Amniotic stem cell (primary cell): ENCODE measurements at places on chromosomes 5 and 9.

GRCh38 chr5:95883185-95884016 lies 60.9 kb upstream of the GLRX start:
- DNase-seq = no peak

- DNase-seq = no peak
These were observed 706.4 kb downstream of the SEMA5A start for GRCh38 chr5:8839361-8840055.

DNA sequence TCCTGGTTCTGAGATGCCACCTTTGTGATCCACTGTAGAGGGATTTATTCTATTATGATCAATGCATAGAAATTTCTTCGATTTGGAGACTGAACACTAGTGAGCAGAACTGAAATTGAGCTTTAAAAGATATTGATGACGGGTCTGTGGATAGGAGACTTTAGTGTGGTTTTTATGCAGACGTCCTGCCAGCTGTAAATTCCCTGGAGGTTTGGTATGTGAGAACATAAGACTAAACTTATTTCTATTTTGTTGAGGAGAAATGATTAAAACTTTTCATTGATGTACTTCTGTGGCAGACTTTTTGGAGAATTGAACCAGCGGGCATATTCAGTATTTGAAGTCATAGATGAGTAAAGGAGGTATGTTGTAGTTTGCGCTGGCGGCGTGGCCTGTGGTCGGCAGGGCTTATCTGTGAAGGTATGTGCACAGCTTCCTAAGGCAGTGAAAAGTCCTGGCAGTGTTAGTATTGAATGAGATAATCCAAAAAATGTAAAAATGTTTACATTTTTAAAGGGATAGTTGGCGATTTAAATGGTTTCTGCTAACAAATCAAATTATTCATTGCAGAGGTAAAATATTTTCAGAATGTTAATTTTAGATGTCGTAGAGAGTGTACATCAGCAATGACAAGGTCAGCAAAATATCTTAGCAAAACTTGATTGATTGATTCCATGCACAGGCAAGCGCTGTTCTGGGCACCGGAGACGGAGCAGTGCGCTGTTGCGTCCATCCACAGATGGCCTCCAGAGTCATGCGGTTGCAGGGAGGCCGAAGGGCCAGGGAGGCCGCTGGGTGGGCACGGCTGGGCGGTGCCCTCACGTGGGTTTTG lies 20.4 kb downstream of the TENT4A start:
- DNase-seq = no peak

DNA sequence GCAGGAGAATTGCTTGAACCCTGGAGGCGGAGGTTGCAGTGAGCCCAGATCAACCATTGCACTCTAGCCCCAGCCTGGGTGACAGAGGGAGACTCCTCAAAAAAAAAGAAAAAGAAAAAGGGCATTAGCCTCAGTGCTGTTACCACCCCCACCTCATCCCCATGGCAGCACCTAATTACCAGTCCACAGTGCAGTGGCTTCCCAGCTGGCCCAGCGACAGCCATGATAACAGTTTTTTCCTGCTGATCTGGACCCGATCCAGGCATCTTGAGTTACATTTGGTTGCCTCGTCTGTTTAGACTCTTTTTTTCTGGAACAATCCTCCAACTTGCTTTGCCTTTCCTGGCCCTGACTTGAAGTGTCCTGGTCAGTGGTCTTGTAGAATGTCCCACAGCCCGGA lies 24.4 kb downstream of the NCS1 start:
- DNase-seq = no peak

DNA sequence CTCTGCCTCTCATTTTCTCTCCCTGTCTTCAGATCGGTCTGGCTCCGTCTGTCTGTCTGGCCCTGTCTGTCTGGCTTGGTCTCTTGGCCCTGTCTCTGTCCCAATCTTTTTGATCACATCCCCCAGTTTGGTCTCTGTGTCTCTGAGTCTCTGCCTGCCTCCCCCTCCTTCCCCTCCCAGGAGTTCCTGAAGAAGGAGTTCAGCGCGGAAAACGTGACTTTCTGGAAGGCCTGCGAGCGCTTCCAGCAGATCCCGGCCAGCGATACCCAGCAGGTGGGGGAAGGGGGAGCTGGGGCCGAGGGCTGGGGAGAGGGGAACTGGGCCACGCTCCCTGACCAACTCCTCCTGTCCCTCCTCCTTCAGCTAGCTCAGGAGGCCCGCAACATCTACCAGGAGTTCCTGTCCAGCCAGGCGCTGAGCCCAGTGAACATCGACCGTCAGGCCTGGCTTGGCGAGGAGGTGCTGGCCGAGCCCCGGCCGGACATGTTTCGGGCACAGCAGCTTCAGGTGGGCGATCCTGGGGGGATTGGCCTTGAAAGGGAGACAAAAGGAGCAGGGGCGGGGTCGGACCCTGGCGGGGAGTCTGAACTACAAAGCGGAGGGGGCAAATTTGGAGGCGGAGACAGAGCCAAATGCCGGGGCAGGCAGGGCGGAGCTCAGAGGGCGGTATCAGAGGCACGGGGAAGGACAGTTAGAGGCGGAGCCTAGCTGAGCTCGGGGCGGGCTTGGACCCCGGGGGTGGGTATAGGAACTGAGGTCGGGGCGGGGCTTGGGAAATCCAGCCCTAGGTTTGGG lies 9.0 kb downstream of the RGS14 start:
- DNase-seq = no peak

DNA sequence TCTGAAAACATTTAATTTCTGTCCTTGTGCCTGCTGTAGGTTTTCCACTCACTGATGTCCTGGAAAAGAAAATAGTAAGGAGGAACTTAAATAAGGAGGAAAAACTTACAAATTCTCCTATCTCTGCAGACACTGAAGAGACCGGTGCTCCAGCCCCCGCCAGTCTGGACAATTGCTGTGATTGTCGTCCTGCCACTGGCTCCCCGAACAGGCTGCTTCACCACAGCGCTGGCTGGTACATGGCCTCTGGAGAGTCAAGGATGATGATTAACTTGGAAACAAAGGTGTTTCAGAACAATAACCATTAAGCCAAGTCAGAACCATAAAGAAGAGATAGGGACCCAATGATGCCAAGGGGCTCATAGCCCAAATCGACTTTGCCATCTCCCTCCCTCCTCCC lies 7.3 kb downstream of the PLAC8L1 start:
- no peak for DNase-seq

DNA sequence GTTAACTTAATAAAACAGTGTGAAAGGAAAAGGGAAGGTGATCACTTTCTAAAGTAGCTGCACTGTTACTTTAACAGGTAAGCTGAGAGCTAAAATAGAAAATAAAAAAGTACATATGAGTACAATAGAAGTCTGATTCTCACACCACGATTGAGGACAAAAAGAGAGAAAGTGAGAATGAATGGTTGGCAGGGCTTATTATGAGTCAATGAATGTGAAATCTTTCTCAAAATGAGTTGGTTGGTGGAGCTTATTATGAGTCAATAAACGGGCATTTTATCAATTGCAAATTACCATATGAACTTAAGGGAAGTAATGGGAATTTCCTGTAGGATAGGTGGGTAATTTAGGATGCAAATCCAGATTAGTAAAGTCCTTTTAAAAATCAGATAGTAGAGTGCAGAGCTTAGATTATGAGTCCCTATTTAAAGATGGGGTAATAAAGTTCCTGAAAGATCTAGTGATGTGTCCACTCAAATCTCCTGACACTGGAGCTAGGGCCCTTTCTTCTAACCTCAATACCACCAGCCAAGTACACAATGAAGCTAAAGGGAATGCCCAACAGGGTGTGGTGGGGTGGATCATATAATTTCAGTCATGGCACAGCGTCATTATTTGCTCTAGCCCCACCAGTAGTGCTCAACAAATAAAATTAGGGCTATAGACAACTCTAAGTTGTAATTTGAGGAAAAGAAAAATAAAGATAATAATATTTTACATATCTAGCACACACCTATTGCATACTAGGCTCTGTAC lies 21.1 kb upstream of the TLR4 start:
- no peak for DNase-seq

- no peak for DNase-seq
These were observed 47.3 kb downstream of the PFDN1 start for GRCh38 chr5:140255460-140256157.

GRCh38 chr5:6321078-6321477 lies 57.3 kb downstream of the MED10 start:
- DNase-seq = no peak

GRCh38 chr9:94164806-94165549 lies 80.7 kb downstream of the PTPDC1 start:
- no peak for DNase-seq

- DNase-seq = no peak
These were observed 29.9 kb downstream of the CETN3 start for GRCh38 chr5:90379652-90380051.

- DNase-seq = no peak
These were observed 151.2 kb upstream of the RAI14 start for GRCh38 chr5:34504967-34505366.

DNA sequence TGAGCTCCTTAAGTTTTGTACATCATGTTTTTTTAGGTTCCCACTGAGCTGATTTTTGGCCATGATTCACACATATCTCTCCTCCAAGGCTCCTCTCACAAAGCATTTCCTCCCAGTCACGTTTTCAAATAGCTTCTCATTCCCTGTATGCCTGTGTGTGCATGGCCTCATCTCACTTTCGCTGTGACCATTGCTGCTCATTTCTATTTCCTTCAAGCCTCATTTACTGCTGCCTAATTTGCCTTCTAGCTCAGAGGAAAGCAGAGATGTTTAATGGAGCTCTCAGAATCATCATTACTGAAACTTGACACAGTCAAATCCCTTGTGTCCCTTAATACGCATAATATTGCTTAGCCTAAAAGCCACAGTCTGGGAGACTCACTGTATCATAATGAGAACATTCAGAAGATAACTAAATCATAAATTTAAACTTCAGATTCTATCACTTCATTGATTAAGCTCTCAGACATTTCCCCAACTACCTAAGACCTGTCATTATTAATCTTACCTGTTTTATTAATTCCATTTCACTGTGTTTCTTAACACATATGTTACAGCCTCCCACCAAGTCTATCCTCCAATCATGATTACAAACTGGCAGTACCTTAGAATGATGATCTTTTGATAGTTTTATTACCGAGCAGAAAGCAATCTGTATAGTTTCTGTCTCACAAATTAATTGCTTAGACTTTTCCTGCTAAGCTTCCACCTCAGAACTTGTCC lies 278.3 kb upstream of the PTGER4 start:
- no peak for DNase-seq

- no peak for DNase-seq
These were observed 12.9 kb downstream of the GRXCR2 start for GRCh38 chr5:145859897-145860296.

DNA sequence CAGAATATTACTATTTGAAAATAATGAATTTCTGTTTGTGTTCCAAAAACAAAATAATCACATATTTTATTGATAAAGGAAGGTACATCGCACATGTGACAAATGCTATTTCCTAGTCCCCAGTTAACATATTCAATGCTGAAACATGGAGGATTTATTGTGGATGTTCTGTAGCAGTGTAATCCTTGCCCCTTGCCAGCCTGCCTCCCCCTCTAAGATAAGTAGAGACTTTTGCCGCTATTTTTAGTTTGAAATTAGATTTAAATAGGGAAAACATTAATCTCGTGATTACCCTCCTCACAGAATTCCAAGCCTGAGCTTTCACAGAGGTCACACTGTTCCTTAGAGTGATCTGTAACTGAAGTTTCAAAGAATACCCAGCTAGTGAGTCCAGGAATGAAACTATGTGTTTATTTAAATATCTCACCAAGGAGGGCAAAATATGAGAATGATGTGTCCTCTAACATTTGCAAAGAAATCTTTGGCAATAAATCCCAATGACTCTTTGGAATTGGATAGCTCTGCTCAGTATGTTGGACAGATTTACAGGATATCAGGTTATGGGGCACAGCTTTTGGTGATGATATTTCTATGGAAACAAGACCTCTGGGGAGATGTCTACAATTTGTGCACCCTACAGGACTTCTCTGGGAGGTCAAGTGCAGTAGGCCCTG lies 17.3 kb downstream of the CTXN3 start:
- DNase-seq = no peak

DNA sequence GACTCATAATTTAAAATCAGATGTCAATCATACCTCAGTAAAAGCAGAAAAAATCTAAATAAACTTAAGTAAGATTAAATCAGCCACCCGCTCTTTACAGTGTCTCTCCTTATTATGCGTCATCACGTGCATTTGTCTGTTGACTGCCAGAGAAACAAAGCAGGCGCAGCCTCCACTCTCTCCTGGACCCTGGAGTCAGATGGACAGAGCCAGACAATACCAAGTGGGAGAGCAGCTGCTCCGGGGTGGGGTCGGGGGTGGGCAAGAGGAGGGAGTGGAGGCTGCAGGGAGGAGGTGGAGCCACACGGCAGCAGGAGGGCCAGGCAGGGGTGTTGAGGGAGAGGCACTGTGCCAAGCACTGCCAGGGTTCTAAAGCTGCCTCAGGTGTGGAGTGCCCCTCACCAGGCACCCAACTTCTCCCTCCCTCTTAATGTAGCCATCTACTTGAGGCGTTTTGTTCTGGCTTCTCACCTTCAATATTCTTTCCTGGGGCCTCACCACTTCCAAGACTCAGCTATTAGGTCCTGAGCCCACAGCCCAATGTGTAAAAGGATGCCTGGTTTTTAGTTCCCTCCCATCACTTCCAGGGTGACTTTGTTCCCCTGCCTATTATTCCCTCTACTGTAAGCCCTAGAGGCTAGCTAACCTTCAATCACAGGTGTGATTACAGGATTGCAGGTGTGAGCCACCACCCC lies 96.3 kb downstream of the GLDC start:
- DNase-seq = no peak

GRCh38 chr9:112050544-112051475 lies 124.3 kb downstream of the SUSD1 start:
- peak; percentile 67 for DNase-seq

- no peak for DNase-seq
These were observed 393.6 kb upstream of the IZUMO3 start for GRCh38 chr9:24939109-24939850.

DNA sequence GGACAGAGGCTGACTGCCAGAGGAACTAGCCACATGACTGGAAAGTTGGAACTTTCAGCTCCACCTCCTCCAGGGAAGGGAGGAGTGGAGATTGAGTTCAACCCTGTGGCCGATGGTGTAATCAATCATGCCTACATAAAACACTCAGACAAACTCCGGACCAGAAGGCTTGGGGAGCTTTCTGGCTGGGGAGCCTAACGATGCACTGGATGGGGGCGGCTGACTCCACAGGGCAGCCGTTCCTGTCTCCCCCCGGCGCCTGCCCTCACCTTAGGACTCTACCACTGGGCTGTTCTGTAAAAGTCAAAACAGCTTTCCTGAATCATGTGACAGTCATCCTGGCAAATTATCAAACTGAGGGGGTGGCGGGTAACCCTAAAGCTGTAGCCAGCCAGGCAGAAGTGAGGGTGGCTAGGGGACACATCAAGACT lies 58.0 kb downstream of the GOLM1 start:
- no peak for DNase-seq

DNA sequence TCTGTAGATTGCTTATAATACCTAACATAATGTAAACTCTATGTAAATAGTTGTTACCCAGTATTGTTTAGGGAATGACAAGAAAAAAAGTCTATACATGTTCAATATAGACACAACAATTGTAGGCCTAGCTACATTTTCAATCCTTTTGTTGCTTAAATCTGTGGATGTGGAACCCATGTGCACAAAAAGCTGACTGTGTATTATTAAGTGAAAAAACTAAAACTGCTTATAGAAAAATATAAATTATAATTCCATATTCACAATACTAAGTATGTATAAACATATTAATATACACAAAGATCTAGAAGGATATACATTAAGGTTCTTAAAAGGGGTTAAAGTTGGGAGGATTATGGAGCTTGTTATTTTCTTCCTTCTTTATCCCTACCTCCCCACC lies 188.7 kb downstream of the PIK3R1 start:
- no peak for DNase-seq

GRCh38 chr9:121023064-121023463 lies 27.0 kb downstream of the C5 start:
- no peak for DNase-seq

GRCh38 chr5:56815658-56816545 lies 553 bp downstream of the MAP3K1 start:
- peak; percentile 18 for DNase-seq
